ENCODE measurements at places on chromosomes 13 and 19. TPM values are rescaled to one million over a fixed set of nuclear protein-coding genes. Genes with fewer than 3 reads are reported as not detected.
A peak's percentile ranks its signal among the peaks of the same experiment; 100 is the strongest.

GRCh38 chr19:32164384-32164992 is 180.9 kb upstream of the ZNF507 start:
- H3K27me3 ChIP-seq: no peaks in the 10 kb centered on the region
- DNase-seq: peak; percentile 42
- no peaks in the 10 kb centered on the region for H3K4me1 ChIP-seq
- no peak overlapping the region for H3K4me3 ChIP-seq

GRCh38 chr13:66693656-66694055 is 536.5 kb downstream of the PCDH9 start:
- H3K4me1 ChIP-seq: no peaks in the 10 kb centered on the region
- no peak overlapping the region for H3K27ac ChIP-seq
- DNase-seq: no peak
- no peak overlapping the region for H3K4me3 ChIP-seq
- no peaks in the 10 kb centered on the region for H3K27me3 ChIP-seq
- no peaks in the 10 kb centered on the region for H3K36me3 ChIP-seq

DNA sequence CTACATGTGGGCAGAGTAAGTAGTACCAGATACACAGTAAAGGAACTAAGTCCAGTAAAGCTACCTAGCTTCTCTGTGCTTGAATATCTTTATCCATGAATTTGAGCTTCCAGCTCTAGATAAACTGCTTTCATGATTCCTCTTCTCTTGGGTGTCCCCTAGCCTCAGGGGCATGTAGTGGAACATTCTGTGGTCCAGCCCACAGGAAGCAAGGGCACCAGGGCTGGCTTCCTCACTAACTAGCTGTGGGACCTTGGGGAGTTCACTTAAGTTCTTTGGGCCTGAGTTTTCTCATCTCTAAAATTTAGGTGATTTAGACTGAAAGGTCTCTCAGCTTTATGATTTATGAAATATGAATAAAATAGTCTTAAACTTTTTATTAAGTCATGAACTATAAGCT is 185.7 kb downstream of the KATNAL1 start:
- H3K27me3 ChIP-seq: no peaks in the 10 kb centered on the region
- H3K27ac ChIP-seq: no peak overlapping the region

GRCh38 chr19:49605605-49606004 is 14.6 kb downstream of the PRR12 start:
- no peak overlapping the region for H3K27ac ChIP-seq
- H3K36me3 ChIP-seq: peaks cover 99% of the 10 kb centered on the region
- H3K4me3 ChIP-seq: no peak overlapping the region
- no peak for DNase-seq
- H3K27me3 ChIP-seq: no peaks in the 10 kb centered on the region

DNA sequence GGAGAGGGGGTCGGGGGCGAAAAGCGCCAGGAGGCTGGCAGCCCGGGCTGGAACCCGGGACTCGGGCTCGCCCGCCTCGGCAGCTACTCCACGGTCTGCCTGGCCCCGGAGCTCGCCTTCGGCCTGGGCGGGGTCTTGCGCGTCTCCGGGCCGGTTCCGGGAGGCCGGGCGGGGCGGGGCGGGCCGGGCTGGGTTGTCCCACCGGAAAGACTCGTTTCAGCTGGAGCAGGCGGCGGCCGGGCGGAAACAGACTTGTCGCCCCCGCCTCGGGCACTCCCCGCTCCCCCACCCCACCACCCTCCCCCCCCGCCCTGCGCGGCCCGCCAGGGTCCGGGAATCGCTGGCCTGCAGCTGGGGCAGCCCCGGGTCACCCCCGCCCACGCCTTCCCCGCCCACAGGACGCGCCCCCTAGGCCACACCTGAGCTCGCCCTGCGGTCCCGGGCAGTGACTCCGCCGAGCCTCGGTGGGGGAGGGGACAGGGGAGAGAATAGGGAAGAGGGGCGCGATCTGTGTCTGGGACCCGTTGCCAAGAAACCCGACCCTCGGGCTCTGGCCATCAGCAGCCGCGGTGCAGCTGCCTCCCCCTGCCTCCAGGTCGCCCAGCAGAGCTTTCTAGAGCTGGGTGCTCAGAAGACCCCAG is 109.4 kb downstream of the KCTD15 start:
- peak overlapping the region; percentile 56 for H3K4me3 ChIP-seq
- H3K36me3 ChIP-seq: no peaks in the 10 kb centered on the region
- H3K27ac ChIP-seq: peak overlapping the region; percentile 75
- peaks cover 21% of the 10 kb centered on the region for H3K4me1 ChIP-seq
- no peak for DNase-seq

GRCh38 chr19:46731584-46731983 is 14.3 kb upstream of the FKRP start:
- no peaks in the 10 kb centered on the region for H3K27me3 ChIP-seq
- peaks cover 98% of the 10 kb centered on the region for H3K36me3 ChIP-seq
- no peak for DNase-seq
- H3K4me1 ChIP-seq: peaks cover 26% of the 10 kb centered on the region
- no peak overlapping the region for H3K27ac ChIP-seq

GRCh38 chr13:110835721-110836604 is 78.9 kb downstream of the ANKRD10 start:
- no peaks in the 10 kb centered on the region for H3K36me3 ChIP-seq
- H3K27ac ChIP-seq: no peak overlapping the region
- H3K27me3 ChIP-seq: no peaks in the 10 kb centered on the region
- no peak overlapping the region for H3K4me3 ChIP-seq
- no peaks in the 10 kb centered on the region for H3K4me1 ChIP-seq
- DNase-seq: no peak

DNA sequence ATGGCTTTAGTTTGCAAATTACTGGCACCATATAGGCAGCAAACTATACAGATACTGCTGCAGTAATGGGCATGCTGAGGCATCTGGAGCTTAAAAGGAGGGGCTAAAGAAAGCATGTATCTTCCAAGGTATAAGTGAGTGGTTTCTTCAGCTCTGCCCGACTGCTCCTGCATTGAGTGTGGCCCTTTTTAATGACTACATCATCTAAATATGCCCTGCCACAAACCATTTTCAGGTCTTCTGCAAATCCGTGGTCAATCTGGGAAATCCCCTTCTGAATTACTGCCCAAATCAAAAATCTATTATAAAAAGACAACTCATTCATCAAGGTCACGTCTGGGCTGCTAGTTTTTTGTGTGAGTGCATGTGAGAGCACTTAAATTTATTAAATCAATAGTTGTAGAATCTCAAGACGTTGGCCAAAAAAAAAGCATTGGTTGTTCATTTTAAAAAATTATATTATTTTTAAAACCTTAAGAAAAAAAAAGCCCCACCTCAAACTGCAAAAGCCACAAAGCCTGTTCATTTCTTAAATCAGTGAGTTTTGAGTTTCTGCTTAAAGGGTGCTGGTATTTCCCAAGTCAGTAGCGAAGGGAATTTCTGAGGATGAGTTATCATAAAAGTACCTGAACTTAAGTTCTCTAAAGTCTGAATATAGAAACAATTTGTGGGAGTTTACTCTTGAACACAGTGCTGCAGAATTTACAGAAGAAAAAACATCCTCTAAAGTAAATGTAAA is 16.3 kb downstream of the LCP1 start:
- H3K4me1 ChIP-seq: no peaks in the 10 kb centered on the region
- H3K27me3 ChIP-seq: peaks cover 8% of the 10 kb centered on the region
- no peak overlapping the region for H3K27ac ChIP-seq
- no peak overlapping the region for H3K4me3 ChIP-seq
- H3K36me3 ChIP-seq: no peaks in the 10 kb centered on the region
- no peak for DNase-seq

DNA sequence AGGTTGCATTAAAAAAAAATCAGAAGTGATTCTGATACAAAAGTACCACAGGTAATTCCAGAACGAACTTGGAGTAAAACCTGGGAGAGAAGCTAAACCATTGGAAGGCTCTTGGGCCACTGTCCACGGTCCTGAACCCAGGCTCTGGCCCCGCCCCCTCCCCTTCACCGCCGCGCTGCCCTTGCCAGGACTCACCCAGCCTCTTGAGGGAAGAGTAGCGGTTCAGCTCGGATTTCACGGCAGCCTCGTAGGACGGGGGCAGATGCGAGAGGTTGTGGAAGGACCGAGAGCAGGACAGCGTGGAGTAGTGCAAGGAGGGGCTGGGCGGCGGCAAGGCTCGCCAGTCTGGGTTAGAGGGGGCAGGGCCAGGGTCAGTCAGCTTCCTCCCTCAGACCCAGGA is 5.7 kb downstream of the SHISA7 start:
- H3K27ac ChIP-seq: no peak overlapping the region
- no peak overlapping the region for H3K4me3 ChIP-seq
- peaks cover 37% of the 10 kb centered on the region for H3K4me1 ChIP-seq
- no peaks in the 10 kb centered on the region for H3K36me3 ChIP-seq

DNA sequence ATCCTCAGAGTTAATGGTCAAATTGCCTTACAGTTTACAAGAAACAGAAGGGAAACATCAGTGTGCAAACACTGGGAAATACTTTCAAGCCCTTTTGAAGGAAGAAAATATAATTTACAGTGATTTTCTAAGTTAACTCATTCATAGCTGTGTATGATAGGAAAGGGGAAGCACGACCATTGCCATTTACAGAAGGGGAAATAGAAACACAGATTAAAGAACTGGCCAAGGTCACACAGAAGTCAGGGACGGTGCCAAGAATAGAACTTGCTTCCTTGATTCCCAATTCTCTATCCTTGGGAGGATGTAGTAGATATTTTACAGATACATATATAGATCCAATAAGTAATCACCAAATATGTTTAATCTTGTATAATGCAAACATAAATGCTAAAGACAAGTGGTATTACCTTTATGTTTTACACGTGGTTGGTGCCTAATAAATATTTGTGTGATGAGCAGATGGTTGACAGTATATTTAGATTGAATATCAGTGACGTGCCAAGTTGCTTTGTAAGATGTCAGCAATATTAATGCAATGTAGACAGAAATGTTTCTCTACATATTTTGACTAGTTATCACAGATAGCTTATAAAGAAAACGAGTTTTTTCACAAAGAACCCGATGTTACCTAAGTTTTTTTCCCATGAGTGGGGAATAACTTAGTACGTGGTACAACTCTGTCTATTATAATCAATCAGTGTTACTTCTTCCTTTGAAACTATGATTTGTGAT is 73.1 kb downstream of the FLT1 start:
- H3K4me3 ChIP-seq: no peak overlapping the region
- H3K36me3 ChIP-seq: no peaks in the 10 kb centered on the region
- H3K27ac ChIP-seq: no peak overlapping the region
- no peak for DNase-seq

Gene CGB8
- not detected for total RNA-seq

Gene VSTM1
- not detected for total RNA-seq

Gene HCN2
- total RNA-seq: 0.40 TPM

Gene ELF1
- 96.2 TPM for total RNA-seq

Gene RFPL4A
- total RNA-seq: not detected

Gene NLRP8
- not detected for total RNA-seq
